ENCODE measurements at places on chromosomes 5 and 9.

- no peak for DNase-seq
Measured at GRCh38 chr5:57434227-57434640, 48.4 kb downstream of the ACTBL2 start.

DNA sequence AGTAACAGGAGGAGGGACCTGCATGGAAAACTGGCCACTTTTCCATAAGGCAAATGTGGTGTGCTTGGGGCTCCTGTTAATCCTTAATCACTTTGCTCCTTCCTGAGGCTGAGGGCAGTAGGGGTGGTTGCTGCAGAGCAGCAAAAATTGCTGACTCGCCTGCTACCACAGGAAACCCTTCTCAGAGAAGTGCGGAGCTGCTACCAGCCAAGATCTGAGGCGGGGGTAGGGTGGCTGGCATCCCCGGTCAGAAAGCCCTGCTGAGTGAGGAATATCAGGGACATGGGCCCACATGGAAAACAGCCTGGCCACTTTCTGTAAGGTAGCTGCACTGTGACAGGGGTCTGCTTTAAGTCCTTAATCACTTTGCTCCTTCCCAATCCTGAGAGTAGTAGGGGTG lies 192.4 kb upstream of the GHR start:
- no peak for DNase-seq

DNA sequence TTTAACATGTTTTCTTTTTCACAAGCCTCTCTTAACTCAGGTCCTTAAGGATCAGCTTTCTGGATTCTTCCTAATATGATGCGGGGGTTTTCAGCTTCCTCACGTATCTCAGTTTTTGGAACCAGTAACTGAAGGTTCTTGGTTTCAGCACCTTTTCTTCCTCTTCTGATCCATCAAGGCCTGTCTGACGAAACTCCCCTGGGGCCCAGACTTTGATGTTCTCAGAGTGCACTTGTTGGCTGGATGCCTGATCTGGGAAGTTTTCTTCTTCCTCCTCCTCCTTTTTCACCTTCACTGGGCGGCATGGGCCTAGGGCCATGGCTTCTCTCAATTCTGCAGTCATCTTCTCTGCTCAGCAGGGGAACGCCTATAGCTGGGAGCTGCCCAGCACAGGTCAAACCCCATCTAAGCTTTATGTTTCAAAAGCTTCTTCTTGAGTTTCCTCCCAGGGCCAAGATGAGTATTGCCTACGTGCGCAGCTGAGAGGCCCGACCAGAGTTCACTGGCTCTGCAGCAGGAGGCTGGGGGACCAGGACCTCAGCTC lies 44.8 kb downstream of the GHR start:
- no peak for DNase-seq

DNA sequence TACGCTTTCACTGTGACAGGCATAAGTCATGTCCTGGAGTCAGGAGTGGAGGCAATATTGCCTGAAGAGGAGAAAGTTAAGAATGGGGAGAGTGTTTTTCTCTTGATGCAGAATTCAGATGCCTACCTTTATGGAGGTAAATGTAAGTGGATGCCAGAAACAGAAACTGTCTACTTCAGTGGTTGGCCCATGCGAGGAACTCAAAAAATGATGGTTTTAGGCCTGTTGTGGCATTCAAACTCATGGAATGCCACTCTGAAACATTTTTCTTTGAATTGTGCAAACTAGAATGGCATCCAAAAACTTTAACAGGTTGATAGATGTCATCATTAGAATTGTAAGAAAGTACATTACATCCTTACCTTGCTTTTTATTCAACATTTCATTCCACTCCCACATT lies 47.7 kb upstream of the NTRK2 start:
- no peak for DNase-seq

DNA sequence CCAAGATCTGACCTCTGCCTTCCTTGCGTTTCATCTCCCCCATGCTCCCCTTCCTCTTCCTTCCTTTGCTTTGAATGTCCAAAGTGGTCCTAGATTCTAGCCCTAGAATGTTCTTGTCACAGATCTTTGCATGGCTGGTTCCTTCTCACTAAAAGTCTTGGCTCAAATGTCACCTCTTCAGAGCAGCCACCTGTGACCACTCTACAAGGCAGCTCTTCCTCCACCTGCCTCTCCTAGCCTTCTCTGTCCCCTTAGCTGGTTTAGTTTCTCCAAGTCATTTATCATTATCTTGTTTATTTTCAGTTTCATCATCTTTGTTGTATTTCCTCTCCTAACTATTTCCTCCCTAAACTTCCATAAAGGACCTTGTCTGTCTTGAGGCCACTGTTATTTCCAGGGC lies 7.1 kb upstream of the OCLN start:
- no peak for DNase-seq

DNA sequence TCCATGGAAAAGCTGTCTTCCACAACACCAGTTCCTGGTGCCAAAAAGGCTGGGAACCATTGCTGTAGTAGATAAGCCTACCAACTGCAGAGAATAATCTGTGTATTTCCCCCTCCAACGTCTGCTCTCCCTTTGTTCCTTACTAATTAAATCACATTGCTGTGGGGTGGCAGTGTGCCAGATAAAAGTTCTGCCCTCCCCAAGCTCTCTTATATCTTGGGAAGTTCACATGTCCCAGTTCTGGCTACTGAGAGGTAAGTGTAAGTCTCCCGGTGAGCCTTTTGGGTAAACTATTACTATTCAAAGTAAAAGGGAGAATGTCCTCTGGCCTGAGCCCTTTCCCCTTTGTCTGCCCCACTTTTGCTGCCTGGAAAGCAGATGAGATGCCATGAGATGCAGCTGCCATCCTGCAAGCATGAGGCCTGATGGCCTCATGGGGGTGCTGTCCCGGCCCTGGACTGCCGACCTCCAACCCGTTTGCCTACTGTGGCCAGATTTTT lies 14.7 kb downstream of the ENC1 start:
- no peak for DNase-seq

GRCh38 chr5:116810951-116811350 lies 236.3 kb upstream of the SEMA6A start:
- DNase-seq = no peak

DNA sequence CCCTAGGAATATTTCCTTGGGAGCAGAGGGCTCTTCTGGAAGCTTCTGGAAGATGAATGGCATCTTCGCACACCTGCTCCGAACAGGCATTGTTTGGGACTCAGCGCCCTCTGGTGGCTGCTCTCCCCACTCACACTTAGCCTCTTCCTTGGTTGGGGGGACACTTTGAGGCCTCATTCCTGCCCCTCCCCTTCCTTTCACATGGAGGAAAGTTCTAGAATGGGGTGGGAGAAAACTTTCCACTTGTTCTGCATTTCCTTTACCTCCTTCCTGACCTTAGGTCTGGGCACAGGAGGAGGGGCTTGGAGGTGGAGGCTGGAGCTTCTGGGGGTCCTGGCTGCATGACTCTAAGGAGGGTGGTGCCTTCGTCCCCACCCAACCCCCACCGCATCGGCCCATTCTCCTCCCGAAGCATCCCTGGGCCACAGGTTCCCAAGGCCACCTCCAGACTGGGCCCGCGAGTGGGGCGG lies 19.3 kb upstream of the SMIM32 start:
- peak; percentile 7 for DNase-seq

- no peak for DNase-seq
Measured at GRCh38 chr5:65047948-65048690, 279.4 kb downstream of the CWC27 start.

GRCh38 chr9:20987521-20987920 lies 43.9 kb downstream of the HACD4 start:
- DNase-seq = no peak

DNA sequence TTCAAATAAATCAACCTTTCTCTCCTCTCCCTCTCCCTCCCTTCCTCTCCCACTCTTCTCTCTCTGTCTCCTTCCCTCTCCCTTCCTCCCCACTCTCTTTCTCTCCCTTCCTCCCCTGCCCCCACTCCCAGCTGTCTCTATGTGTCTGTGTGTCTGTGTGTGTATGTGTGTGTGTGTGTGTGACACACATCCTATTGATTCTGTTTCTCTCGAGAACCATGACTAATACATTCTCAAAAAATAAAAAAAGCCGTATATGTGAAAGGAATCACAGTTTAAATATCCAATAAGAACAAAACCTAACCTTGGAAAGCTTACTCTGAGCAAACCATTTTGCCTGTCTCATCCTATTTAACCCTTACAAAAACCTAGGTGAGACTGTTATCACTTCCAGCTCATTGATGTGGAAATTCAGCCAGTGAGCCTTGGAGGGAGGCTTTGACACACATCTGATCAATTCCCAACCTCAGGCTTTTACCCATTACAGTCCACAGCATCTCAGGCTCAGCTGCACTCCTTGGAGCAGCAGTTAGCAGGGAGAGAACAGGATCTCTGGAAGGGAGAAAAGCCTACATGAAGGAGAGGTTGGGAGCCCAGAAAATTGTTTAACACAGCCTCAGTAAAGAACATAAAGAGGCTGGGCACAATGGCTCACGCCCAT lies 8.3 kb downstream of the HSD17B3 start:
- DNase-seq = no peak

DNA sequence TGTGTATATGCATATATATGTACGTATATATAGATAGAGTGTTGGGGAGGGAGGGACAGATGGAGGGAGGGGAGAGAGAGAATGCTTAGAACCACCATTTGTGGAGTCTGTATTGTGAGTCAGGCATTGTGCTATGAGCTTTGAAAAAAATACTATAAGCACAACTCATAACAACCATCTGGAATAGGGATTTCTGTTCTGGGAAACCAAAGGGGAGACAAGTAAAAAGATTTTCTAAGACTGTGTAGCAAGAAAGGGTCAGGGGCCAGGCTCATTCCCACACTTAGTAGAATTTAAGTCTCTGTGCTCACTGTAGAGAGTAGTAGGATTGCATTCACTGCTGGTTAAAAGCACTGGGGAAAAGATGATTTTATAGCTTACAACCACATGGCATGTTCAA lies 202.3 kb upstream of the SGCD start:
- DNase-seq = no peak

DNA sequence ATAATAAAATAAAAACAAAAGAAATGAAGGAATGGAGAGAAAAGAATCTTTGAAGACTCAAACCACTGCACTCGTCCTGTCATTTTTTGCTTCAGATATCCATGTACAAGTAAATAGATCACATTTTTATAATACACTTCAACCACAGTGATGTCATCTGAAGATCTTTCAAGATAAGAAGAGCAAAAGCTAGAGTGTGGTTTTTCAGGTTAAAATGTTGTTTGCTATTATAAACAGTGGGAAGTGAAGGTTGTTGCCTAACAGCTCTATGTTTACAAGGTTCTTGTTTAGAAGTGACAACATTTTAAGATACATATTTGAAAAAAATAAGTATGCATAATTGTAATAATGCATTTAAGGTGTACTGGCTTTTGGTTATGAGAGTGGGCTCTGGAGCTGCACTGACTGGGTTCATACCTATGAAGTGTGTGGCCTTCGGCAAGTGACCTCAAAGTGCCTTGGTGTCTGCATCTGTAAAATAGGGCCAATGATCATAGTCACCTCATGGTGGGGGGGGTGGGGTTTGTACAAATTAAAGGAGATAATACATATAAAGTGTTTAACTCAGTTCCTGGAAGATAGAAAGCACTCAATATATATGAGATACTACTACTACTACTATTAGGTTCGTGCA lies 45.5 kb upstream of the IL7R start:
- no peak for DNase-seq

DNA sequence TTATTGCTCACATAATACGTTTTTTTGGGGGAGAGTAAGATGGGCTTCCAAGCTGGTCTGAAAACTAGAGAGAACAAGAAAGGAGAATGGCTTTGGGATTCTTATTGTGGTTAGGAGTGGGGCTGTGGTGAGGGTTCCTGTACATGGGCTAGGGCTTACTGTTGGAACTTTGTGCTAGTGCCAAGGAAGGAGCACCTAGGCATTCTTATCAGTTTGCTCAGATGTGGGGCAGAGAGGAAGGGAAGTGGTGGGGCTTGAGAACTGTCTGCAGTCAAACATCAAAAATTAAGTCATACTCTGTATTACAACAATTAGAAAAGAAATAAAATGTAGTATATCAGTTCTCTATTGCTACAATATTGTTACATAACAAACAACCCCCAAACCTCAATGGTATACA lies 4.0 kb upstream of the THBS4 start:
- DNase-seq = no peak

DNA sequence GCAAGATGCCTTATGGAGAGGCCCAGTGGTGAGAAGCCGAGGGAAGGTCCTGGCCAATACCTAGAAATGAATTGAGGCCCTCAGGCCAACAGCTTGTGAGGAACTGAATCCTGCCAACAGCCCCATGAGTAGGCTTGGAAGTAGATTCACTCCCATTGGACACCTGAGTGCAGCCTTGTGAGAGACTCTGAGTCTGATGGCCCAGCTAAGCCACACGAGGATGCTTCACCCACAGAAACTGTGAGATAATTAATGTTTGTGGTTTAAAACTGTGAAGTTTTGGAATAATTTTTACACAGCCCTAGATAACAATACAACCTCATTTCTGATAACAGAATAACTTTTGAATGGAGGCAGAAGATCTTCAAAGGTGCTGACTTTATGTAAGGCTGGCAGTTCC lies 65.9 kb upstream of the DAP start:
- DNase-seq = no peak

GRCh38 chr5:179306191-179307012 lies 38.9 kb downstream of the ADAMTS2 start:
- no peak for DNase-seq

- no peak for DNase-seq
Measured at GRCh38 chr5:2254406-2254805, 371.7 kb upstream of the IRX4 start.

DNA sequence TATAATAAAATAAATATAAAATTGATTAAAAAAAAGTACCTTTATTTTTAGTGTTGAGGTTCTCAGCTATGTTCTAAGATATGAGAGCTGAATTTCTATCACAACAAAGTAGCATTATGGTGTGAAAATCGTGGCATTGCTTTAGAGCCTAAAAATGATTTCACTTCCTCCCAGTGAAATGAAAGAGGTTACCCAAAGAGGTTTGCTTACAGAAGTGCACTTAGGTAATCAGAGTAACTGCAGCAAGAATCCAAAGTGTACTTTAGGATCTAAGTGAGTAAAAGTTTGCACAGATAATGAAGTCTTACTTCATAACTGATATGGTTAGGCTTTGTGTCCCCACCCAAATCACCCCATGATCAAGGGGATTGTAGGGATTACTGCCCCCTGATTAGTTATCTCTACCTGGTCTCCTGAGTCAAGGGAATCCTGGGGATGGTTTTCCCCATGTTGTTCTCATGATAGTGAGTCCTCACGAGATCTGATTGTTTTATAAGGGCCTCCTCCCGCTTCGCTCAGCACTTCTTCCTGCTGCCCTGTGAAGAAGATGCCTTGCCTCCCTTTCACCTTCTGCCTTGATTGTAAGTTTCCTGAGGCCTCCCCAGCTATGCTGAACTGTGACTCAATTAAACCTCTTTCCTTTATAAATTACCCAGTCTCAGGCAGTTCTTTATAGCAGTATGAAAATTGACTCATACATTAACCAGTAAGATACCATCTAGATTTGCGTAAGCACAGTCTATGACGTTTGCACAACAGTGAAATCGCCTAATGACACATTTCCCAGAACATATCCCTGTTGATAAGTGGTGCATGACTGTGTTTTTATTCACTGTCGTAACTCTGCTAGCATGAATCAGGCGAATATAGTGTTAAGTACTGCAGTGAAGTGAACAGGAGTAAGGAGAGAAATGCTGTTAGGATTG lies 40.3 kb upstream of the LRRC70 start:
- no peak for DNase-seq

All from activated CD4-positive, alpha-beta T cell treated with anti-CD3 and anti-CD28 coated beads for 4 hours (primary cell).